ENCODE measurements at places on chromosomes 5 and 9.

- DNase-seq: no peak
Observed at GRCh38 chr9:121233906-121234831, 32.5 kb upstream of the RAB14 start.

- no peak for DNase-seq
Observed at GRCh38 chr5:67799732-67800234, 415.8 kb upstream of the PIK3R1 start.

- no peak for DNase-seq
Observed at GRCh38 chr5:122738088-122738487, 36.8 kb upstream of the SNX2 start.

GRCh38 chr5:151755383-151755782 lies 3.0 kb downstream of the ATOX1 start:
- DNase-seq: no peak

- no peak for DNase-seq
Observed at GRCh38 chr5:136526791-136527190, 161.4 kb upstream of the TRPC7 start.

DNA sequence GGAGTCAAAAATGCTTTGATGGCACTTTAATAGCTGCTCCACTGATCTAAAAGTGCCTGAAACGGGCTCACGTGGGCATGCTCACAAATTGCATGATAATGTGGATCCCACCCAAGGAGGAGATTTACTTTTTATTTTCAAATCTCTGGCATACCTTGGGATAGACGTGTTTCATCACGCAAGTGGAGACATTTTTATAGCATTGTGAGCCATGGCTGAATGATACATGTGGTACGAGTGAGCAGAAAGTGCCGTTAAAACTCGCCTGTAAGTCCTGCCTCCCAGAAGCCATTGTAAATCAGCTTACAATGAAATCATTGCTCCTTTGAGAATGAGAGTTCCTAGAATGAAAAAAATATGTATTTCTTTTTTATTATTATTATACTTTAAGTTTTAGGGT lies 514.7 kb downstream of the MAT2B start:
- DNase-seq: no peak

GRCh38 chr5:138305797-138306196 lies 25.8 kb downstream of the CDC25C start:
- no peak for DNase-seq

DNA sequence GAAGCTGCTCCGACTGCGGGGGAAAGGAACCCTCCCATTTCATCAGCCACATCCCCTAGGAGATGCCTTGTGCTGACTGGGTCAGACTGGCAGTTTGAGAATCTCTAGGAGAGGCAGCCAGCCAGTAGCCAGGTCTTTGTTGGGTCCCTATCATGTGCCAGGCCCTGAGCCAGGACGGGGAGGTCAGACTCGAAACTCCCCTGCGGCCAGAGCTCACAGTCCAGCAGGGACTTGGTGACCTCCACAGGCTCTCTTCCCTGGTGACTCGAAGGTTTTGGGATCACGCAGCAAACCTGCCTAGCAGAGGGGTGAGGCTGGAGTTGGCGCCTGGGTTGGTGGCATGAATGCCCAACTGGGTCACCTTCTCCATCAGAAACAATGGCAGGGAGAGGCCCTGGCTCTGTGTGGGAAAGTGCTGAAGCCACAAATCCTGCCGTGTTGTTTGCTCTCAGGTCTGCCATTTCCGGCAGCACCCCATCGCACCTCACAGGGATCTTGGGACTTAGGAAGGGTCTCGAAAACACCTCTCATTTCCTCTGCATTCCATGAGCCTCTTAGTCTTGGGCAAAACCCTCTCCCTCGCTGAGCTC lies 14.4 kb upstream of the ORM1 start:
- DNase-seq: no peak

- DNase-seq: no peak
Observed at GRCh38 chr9:8684978-8685708, 885.6 kb upstream of the DMAC1 start.

- no peak for DNase-seq
Observed at GRCh38 chr9:113176803-113177202, 26.0 kb downstream of the SLC31A2 start.

GRCh38 chr9:124506433-124506832 lies 766 bp downstream of the NR5A1 start:
- no peak for DNase-seq
